ENCODE measurements at places on chromosomes 4 and X.

GRCh38 chr4:123616951-123617461 is 220.4 kb downstream of the SPRY1 start:
- peak; percentile 6 for DNase-seq

- no peak for DNase-seq
Observed at GRCh38 chr4:66837279-66837922, 707.9 kb downstream of the CENPC start.

GRCh38 chr4:67436742-67437141 is 108.6 kb downstream of the CENPC start:
- DNase-seq, result no peak

- no peak for DNase-seq
Observed at GRCh38 chr4:121778991-121779628, 14.1 kb upstream of the SMIM43 start.

DNA sequence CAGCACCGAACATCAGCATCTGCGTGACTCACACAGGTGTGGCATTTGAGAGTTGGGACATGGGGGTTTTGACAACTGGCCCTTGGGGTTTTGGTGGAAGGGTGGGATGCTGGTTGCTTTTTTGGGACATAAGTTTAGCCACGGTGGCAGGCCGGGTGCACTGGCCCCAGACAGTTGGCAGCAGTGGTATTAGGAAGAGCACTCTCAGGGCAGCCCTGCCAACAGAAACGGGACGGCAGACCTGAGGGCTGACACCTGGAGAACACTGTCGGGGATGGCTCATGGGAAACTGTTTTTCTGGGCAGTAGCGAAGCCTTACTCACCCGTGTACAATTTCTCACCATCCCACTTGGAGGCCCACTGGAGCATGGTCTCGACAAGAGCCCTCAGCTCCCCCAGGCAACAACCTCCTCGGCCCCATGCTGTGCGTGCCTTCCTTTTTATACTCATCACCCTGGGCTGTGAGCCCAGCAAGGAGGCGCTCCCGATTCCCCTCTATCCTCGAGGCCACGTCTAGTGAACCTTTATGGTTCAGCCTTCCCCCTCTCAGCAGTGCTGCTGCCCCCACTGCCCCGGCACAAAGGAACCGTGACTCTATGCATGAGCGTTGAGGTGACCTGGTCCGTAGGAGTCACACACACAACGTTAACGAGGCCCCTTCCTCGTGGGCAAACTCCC is 30.6 kb downstream of the WDR1 start:
- no peak for DNase-seq

DNA sequence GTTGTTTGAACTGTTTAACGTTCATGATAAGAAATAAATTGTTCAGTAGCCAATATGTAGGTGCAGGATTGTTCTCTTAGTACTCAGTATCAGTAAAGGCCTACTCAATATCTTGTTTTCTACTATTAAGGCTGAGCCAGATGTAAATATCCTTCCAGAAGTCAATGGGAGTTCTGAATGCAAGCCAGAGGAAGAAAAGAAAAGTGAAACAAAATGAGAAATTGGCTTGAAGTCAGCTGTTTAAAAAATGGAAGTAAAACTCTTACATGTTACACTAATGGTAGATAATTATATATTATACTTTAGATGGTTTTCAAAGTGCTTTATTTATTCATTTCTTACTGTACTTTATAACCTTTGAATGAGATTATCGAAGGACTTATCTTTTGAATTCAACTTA is 1417.9 kb downstream of the ADGRL3 start:
- no peak for DNase-seq

DNA sequence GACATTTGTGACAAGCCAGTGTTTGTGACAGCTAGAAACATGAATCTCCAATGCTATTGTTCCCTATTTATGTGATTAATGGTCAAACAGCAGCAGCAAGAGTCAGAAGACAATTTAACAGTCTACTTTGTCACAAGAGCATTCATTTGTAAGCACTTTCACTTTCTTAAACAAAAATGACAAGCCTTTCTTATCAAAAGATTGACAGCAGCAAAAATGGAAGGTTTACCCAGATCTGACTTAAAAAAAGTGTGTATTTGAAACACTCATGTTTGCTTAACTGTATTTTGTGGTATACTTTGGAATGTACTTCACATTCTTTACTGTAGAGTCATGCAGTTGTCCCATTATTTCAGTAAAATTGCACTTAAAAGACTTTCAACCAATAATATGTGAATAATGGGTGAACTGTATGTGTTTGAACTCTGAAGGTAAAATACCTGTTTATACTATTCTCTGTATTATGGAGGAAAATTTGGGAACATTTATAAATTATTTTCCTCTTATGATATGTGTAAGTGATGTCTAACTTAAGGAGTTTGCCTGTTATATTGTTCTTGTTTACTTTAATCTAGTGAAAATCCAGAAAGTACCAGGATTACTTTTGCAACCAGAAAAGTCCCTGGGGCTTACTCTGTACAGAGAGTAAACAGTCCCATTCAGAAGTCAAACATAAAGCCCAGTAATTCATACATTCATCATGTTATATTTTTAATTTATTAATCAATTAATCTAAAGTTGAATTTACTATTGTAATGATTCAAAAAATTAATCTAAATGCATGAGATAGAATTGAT is 314.9 kb upstream of the TRAM1L1 start:
- no peak for DNase-seq

DNA sequence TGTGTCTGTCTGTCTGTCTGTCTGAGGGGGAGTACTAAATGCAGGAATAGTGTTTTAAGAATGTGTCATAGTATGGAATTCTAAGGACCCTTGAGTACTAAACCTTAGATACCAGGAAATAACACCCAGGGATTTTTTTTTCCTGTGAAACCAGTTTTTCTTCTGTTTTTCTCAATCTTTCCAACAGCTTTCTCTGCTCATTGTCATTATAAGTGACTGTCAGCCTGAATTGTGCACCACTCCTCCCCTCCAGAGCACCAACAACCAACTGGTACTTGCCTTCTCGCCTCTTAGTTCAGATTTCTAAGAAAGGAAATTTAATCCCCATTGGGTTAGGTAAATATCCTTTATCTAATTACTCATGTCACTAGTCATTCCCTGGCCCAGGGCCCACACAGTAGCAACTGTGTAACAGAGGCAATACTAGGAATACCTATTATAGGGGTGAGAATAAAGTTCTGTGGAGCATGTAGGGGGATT is 320.6 kb downstream of the ADGRL3 start:
- DNase-seq, result no peak
